Skin of body (tissue), 3 donors: ENCODE measurements at places on chromosomes 4 and X.

- no peak for DNase-seq
These were observed 726.1 kb upstream of the GALNTL6 start for GRCh38 chr4:171087089-171087488.

GRCh38 chr4:101238706-101239105 is 108.6 kb downstream of the PPP3CA start:
- DNase-seq: no peak

DNA sequence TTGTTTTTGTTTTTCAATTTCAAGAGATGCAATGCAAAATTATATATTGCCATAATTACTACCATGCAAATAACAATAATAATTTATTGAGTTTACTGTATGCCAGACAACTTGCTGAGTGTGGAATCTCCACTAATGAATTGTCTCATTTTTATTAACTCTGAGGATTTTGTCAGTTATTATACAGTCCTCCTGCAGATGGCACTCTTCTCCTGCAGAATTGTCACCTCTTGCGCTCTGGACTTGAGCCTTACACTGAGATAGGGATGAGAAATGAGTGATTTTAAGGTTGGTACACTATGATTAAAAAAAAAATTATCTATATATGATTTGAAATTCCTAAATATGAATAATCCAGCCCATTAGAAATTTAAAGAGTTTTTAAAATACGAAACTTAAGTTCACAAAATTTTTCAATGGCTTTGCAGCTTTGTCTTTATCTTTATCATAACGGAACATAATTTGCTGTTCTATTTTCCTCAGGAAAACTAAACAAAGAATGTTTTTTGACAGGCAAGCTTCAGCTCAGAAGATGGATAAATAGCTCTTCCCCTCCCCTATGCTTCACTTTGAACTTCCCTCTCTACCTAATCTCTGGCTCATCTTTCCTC is 12.7 kb upstream of the PAQR3 start:
- DNase-seq: peak; percentile 41

DNA sequence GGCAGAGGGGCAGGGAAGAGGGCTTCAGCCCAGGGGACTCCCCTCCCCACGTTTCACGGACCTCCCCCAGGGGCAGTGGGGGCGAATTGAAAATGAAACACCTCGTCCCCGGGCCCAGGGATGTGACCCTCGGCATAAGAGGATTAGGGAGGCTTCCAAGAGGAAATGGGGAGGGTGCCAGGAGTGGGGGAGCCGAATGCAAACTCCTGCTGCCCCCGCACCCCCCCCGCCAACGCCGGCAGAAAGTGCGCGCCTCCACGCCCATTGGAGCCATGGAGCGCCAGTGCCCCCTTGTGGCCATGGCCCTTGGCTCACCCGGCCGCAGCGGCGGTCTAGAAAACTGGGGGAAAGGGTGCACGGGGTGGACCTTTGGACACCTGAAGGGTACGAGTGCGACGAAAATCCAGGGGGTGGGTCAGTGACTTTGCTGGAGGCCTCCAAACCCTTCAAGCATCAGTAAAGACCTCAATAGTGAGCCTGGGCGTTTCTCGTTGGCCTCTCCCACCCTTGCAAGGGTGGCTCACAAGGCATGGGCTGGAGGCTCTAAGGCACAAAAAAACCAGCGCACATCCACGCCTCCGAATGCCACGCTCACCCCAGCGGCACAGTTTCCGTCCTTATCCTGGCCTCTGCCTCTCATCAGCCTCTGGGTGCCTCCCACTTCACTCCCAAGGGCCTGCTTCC is 120.8 kb upstream of the PJA1 start:
- DNase-seq: peak; percentile 36

GRCh38 chr4:176187624-176188023 is 7.8 kb downstream of the SPATA4 start:
- DNase-seq: no peak

DNA sequence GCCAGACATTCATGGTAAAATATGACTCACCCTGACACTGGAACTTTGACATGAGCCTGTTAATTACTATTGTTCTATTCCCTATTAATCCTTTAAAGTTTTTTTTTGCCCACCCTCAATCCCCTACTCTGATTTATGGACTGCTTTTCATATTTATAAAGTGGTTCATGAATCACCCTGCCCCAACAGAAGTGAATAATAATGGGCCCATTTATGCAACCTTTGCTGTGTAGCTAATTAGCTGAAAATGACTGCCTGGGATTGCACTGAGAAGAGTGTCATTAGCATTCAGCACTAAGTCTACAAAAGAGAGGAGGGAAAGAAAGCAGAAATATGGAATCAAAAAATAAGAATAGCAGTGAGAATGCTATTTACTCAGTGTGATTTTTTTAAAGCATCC is 154.3 kb downstream of the COMMD8 start:
- no peak for DNase-seq

GRCh38 chr4:77076889-77077635 is 1.3 kb upstream of the CCNI start:
- DNase-seq: peak; percentile 44

- DNase-seq: no peak
These were observed 1639.2 kb upstream of the PABPC4L start for GRCh38 chr4:135840781-135841180.

DNA sequence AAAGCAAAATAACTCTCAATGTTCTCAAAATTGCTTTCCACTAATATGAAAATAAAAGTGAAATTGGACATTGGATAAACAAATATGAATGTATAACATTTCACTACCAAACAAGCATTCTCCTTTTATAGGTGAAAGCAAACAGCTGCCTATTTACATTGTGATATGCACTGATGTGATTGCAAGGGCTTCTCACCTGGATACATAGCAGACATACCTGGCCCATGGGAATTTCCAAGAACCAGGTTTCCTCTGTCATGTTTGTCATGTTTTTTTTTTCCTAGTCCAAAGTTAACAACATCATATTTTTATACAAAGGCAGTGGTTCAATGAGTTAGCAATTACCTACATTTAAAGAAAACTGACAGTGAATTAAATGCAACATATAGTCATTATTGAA is 228.5 kb downstream of the ANKRD50 start:
- no peak for DNase-seq

- DNase-seq: no peak
These were observed 218.5 kb downstream of the SPANXN3 start for GRCh38 chrX:143298663-143299241.

- DNase-seq: no peak
These were observed 9.3 kb downstream of the NOX1 start for GRCh38 chrX:100864657-100865391.

- no peak for DNase-seq
These were observed 19.6 kb upstream of the CHM start for GRCh38 chrX:86066998-86067397.

DNA sequence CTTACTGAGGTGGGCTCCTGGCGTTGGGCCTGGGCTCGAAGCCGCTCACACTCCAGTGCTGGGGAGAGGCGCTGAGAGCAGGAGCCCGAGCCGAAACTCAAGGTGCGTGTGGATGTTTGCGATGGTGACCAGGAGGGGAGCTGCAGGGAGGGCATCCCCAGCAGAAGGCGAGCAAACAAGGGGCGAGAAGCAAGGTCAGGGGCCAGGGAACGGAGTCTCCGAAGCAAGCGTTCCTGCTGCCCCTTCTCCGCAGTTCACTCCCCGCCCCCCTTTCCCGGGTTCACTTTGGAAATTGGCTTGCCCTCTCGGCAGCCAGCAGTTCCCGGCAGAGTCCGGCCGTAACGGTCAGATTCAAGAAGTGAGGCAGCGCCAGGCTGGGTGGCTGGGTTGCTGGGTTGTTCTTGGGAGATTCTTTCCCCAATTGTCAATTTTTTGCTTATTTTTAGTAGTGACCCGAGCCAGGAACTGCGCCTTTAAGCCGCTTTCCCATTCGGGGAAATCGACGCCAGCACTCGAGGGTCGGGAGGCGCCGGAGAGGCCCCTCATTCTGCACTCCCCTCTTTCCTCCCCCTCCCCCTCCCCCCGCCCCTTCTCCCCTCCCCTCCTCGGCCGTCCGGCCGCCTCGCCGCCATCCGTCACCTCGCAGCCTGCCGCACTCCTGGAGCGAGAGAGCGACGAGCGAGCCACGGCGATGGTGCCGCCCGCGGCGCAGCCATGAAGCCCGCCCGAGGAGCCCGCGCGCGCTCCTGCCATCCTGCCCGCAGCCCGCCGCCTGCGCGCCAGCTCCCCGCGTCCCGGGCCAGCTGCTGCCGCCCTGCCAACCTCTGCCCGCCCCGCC is at the start of gene FRMPD3:
Gene FRMPD3, plus strand, starts transcription at position 655 of the 838 bp plus-strand sequence. CDS start 76,937 bp downstream, outside the sequence.
- no peak for DNase-seq

DNA sequence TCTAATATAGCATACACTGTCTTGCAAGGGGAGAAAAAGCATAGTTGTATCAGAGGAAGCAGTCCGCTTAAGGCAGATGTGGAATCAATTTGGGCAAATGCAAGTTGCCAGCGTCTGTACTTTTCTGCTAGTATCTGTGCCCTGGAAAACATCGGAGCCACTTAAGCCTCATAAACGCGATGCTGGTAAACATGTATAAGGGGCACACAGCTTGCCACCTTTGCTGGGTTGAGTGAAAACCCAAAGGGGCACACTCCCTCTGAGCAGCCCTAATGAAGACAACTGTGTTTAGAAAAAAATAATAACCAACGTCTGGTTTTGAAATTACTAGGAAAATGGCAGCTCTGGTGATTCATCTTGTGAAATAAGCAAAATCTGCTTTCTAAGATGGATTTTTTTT is 24.3 kb downstream of the SMIM20 start:
- no peak for DNase-seq

GRCh38 chr4:36024901-36025660 is 219.2 kb downstream of the ARAP2 start:
- no peak for DNase-seq

DNA sequence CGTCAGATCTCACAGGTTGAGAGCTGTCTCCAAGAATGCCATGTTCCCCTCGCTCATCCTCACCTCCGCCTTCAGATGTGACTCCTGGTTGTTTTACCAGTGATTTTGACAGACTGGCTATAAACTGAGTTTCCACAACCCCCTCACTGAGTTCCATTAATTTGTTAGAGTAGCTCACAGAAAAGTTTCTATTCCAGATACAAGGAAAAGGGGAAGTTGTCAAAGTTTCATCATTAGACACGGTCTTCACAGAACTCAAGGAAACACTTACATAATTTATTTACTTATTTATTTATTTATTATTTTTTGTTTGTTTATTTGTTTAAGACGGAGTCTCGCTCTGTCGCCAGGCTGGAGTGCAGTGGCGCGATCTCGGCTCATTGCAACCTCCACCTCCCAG is 55.7 kb upstream of the IQSEC2 start:
- no peak for DNase-seq

DNA sequence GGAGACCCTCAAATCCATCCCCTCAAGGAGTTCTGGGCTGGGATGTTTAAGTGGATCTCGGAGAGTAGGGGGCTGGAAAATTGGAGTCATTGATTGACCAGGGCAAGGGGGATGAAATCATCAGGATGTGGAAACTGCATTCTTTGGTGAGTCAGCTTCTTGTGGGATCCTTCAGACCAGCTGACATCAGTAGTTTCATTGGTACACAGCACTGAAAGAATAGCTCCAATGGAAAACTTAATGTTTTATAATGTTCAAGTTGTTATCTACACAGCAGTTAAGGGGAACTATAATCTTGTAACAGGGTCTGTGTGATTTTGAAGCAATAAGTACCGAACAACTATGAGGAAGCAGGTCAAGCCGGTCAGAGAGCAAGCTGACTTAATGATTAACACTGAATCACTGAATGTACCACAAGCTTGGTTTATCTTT is 506.1 kb downstream of the RPA4 start:
- DNase-seq: no peak

DNA sequence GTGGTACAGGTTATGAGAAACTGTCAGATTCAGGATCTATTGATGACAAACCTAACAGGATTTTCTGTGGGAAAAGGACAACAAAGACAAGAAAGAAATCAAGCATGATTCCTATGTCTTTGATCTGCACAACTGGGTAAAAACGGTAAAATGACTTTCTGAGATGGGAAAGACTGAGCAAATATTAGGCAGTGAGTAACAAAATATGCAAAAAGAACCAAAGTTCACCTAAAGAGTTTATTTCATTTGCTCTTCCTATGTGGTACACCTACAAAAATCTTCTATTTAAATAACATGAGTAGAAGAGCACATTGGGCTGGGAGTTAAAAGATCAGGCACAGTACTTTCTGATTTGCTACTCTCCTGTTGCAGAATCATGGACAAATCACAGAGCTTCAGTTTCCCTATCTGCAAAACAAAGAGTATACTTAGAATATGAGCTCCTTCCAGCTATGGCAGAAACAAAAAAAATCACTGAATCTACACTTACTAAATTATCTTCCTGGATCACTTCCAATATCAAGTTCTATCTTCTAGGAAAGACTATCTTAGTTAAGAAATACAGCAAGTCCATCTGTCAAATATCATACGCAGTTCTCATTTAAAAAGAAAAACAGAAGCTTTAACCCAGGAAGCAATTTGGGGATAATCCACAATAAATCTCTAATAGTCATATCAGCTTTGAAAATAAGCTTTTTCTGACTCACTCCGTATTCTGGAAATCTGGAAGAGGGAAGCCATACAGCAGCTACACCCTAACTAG is 37.4 kb downstream of the NFXL1 start:
- no peak for DNase-seq

GRCh38 chrX:153634832-153635231 is 12.2 kb upstream of the DUSP9 start:
- no peak for DNase-seq

GRCh38 chr4:25146076-25146475 is 14.2 kb downstream of the SEPSECS start:
- DNase-seq: no peak
